ENCODE measurements at places on chromosomes 12 and 14.

DNA sequence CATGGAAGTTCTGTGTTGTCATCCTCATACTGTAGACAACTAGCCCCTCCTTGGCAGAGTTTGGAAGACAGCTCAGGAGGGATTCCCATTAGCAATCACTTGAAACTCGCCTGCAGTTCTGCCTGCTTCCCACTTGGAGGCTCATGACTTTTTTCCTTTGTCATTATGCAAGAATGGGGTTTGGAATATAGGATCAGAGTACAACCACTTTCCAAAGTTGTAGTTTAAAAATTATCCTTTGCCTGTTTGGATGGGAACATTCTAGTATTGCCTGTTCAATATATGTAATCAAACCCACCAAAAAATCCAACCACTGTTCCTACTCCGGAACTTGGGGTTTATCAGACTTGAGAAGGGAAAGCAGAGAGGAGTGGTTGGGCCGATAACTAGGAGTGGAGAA lies 2.1 kb upstream of the GPD1 start:
- DNase-seq = no peak

GRCh38 chr12:67710582-67710981 lies 62.0 kb downstream of the DYRK2 start:
- no peak for DNase-seq

DNA sequence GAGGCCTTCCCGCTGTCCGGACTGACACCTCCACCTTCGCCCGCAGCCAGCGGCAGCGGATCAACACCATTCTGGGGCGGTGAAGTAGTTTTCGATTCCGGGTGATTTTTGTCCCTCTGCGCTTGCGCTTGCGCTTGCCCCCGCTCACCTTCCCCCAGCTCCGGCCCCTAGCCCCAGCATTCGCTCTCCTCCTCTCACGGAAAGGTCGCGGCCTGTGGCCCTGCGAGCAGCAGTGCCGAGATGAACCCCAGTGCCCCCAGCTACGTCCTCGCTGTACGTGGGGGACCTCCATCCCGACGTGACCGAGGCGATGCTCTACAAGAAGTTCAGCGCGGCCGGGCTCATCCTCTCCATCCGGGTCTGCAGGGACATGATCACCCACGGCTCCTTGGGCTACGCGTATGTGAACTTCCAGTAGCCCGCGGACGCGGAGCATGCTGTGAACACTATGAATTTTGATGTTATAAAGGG lies 22.7 kb upstream of the SRGAP1 start:
- no peak for DNase-seq

DNA sequence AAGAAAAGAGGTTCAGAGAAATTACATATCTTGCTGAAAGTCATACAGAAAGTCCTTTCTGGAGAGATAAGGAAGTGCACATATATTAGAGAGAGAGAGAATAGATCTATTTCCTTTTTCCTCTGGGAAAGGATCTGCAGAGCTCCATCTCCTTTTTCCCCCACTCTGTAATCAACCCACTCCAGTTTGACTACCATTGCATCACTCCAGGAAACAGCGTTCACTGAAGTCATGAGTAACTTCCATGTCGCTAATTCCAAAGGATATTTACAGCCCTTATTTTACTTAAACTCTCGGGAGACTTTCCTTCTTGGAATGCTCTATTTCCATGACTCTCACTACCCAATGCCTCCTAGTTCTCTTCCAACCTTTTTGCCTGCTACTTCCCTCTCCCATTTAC lies 72.5 kb upstream of the PARP11 start:
- no peak for DNase-seq

DNA sequence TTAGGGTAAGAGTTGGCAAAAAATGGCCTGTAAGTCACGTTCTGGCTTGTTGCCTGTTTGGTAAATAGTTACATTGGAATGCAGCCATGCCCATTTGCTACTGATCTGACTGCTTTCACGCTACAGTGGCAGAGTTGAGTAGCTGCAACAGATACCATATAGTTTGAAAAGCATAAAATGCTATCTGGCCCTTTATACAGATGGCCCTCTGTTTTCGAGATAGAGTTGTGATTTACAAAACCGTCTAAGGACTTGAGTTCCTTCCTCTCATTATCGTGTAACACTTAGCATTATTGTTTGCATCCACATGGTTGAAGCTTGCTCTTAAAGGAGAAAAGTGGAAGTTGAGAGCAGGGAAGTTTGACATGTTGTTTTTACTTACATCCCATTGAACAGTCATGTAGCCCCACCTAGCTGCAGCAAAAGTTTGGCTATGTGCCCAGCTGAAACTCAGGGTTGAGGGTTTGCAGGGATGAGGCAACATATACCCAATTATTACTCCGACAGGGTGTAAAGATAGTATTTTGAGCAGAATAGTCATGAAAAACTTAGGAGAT lies 11.3 kb upstream of the SCFD1 start:
- no peak for DNase-seq

- DNase-seq = no peak
Observed at GRCh38 chr12:53939141-53940108, 794 bp downstream of the HOXC13 start.

DNA sequence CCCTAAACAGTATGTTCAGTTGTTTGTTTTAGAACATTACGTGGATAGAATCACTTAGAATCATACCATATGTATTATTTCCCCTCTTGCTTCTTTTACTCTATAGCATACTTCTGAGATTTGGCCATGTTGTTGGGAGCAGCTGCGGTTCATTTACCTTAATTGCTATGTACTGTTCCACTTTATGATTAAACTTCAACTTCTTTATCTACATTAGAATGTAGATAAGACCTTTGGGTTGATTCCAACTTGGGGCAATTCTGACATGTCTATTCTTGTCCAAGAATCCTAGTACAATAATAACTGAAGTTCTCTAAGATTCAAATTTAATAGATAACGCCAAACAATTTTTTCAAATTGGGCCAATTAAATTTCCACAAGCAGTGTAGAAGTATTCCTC lies 80.7 kb downstream of the GRIN2B start:
- no peak for DNase-seq

GRCh38 chr12:11752403-11753149 lies 103.1 kb downstream of the ETV6 start:
- no peak for DNase-seq

GRCh38 chr12:48819986-48820725 lies 1.9 kb downstream of the CACNB3 start:
- DNase-seq = no peak

DNA sequence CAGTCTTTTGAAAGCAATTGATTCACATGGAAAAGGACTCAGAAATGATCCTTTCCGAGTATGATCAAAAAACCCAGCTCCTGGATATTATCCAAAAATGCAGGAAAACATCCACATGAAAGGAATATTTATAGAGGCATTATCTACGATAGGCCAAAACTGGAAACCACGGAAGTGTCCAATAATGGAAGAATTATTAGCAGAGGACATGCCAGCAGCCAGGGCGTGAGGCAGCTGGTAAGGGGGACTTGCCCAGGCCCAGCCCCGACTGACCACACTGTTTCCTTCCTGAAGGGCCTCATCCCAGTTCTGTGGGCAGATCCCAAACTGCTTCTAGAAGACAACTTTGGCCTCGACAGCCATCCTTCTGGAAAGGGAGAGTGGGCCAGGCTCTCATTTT lies 20.5 kb downstream of the ACTN1 start:
- DNase-seq = no peak

GRCh38 chr14:64234877-64235651 lies 59.1 kb downstream of the ESR2 start:
- DNase-seq = no peak

GRCh38 chr12:53230108-53230845 lies 1.7 kb downstream of the RARG start:
- no peak for DNase-seq

- no peak for DNase-seq
Observed at GRCh38 chr12:97597031-97597751, 134.6 kb downstream of the RMST start.

DNA sequence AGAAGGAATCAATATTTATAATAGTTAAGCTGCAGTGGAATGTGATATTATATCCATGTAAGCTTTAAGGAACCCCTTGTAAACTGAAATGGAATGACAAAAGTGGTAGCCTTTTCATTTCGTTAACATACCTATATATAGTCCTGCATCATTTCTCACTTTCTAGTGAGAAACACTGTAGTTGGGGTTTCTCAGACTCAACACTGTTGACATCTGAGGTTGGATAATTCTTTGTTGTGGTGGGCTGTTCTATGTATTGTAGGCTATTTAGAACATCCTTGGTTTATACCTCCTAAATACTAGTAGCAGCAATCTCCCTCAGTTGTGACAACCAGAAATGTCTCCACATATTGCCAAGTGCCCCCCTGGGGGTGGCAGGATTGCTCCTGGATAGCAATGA lies 79.1 kb downstream of the RAD52 start:
- DNase-seq = no peak

DNA sequence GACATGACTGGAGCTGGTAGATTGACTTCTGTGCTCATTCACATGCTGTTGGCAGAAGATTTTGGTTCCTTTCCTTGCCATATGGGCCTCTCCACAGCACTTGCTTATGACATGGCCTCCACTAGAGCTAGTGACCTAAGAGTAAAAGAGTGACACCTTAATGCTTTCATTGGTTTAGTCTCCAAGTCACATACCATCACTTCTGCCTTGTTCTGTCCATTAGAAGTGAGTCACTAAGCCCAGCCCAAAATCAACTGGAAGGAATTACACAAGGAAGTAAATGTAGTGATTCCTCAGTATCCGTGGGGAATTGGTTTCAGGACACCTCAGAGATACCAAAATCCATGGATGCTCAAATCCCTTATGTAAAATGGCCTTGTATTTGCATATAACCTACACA lies 81.3 kb downstream of the PPHLN1 start:
- no peak for DNase-seq

GRCh38 chr12:104834607-104835006 lies 123.5 kb downstream of the SLC41A2 start:
- no peak for DNase-seq

DNA sequence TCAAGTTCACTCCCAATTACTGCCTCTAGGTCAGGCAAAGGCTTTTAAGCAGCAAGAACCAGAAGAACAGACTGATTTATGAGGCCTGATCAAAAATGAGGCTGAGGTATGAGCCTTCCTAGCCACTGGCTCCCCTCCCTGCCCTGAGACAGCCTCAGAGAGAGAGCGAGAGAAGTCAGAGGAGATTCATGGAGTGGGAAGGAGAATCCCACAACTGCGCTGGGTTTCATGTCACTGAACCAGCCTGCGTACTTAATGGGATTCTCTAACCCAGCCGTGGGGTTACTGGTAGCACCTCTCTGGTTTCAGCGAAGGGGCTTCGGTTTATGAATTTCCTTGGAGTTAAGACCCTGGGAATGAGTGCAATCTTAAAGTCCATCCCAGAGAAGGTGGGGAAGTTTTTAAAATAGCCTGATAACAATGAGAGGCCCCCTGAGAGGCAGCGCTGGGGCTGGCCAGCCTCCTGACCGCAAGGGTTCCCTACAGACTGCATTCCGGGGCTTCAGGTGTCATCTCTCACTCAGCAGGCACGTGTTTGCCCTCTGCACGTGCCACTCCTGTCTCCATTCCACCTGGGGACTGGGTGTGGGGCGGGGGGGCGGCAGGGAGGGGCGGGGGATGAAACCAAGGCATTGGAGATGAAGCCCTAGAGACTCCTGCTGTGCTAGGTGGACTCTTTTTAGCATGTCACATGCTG lies 6.1 kb upstream of the GPRC5A start:
- no peak for DNase-seq

GRCh38 chr12:71870416-71870815 lies 30.9 kb downstream of the TBC1D15 start:
- no peak for DNase-seq
